Neuronal stem cell (in vitro differentiated cells): ENCODE measurements at places on chromosomes 12 and 14.

DNA sequence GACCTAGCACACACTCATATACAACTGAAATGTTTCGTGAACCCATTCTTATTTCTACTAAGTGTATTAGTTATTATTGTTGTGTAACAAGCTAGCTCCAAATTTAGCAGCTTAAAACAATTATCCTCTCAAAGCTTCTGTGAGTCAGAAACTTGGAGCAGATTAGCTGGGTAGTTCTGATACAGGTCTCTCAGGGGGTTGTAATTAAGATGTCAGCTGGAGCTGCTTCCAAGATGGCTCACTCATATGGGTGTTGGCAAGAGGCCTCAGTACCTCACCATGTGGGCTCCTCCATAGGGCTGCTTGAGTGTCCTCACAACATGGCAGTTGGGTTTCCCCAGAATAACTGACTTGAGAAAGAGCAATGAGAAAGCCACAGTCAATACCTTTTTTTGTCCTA is 9.8 kb downstream of the GPR135 start:
- no peak for DNase-seq

- no peak for DNase-seq
Measured at GRCh38 chr14:35159742-35160409, 37.5 kb downstream of the PRORP start.

- DNase-seq, result no peak
Measured at GRCh38 chr14:26200687-26201086, 397.1 kb downstream of the NOVA1 start.

DNA sequence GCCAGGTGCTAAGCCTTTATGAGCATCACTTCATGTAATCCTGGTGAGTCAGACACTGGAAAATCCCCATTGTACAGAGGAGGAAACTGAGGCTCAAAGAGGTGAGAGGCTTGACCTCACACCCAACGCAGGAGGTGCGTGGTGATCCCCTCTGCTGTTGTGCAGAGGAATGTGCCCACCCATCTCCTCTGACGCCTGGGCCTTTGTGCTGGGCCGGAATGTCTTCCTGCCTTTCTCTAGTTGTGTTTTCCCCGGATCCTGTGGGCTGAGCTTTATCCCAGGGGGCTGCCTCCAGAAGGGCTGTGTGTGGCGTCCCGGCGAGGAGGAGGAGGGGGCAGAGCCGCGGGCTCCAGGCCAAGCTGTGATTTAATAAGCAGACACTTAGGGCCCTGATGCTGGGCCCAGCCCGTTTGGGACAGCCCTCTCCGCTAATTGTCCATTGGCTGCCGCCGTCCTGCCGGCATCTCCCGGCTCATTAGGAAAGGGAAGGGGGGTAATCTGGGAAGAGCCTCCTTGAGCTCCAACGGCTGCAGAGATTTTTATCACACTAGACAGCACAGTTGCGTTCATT is 653.6 kb downstream of the MED13L start:
- peak; percentile 67 for DNase-seq

GRCh38 chr12:110750784-110751461 is 8.2 kb upstream of the PPP1CC start:
- no peak for DNase-seq

GRCh38 chr14:63854330-63854729 is 1.5 kb downstream of the SYNE2 start:
- DNase-seq, result no peak

DNA sequence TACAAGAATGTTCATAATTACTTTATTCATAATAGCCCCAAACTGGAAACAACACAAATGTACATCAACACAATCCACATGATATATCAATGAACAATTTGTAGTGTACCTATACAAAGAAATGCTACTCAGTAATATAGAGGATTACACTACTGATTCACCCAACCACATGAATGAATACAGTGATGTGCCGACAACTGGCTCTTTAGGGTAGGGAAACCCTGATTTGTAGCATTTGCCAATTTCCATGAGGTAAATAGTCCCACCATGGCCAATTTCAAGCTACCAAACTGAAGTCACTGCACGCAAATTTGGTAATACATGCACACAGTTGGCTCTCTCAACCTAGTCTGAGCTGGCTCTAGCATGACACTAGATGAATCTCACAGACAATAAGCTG is 190.4 kb upstream of the KRR1 start:
- DNase-seq, result no peak

DNA sequence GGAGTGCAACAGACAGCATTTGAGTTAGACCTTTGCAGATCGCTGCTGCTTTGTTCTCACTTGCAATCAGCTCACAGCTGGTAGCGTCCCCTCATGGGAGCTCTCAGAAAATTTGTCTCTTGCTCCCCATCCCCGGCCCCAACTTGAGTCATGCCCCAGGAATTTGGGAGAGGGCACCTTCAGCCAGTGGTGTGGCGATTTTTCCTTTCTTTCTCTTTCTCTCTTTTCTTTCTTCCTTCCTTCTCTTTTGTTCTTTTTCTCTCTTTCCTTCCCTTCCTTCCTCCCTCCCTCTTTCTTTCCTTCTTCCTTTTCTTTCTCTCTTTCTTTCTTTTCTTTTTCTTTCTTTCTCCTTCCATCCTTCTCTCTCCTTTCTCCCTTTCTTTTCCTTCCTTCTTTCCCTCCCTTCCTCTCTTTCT is 34.2 kb upstream of the MAP1LC3B2 start:
- no peak for DNase-seq

DNA sequence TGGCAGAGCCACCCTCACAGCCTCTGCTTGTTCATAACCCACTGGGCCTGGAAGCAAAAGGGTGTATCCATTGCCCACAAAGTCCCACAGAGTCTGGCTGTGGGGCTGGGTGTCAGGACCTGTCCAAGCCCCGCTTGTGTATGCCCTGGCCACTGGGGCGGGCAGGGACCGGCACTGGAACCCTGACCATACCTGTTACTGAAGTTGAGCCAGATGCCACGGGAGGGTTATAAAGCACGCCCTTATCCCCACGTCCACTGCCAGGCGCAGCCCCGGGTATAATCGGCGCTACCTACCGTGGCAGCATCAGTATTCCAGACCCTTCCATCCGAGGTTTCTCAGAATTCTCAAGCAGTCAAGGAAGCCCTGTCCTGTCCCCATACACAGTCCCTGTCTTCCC is 40.8 kb downstream of the PHETA1 start:
- DNase-seq, result no peak

DNA sequence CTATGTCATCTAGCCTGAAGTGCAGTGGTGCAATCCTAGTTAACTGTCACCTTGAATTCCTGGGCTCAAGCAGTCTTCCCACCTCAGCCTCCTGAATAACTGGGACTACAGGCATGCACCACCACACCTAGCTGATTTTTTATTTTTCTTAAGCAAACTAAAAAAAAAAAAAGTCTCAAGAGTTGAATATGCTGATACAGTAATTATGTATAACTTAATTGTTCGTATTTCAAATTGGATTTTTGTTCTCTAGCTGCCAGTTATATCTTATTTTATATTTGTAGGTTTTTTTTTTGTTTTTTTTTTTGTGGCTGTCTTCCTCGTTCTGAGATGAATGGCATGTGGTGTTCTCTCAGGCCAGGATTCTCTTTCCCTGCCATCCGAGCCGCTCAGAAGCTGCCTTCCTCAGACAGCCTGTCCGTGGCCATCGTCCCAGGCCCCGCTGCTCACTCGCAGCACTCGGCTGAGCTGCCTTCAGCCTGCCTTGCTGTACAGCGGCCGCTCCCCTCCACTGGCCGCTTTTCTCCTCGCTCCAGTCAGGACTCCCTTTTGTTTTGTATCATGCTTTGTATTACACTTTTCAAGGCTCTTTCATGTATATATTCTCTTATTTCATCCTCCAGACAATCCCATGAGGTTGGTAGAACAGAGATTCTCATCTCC is 53.3 kb downstream of the WDR20 start:
- no peak for DNase-seq

- no peak for DNase-seq
Measured at GRCh38 chr14:61179796-61180398, 101.2 kb downstream of the TMEM30B start.

- DNase-seq, result no peak
Measured at GRCh38 chr14:35133542-35134328, 11.4 kb downstream of the PRORP start.

- DNase-seq, result no peak
Measured at GRCh38 chr12:81079280-81080076, 1.6 kb downstream of the ACSS3 start.

GRCh38 chr14:78162202-78162601 is 8.0 kb upstream of the NRXN3 start:
- DNase-seq, result no peak

- no peak for DNase-seq
Measured at GRCh38 chr12:7162691-7163114, 26.8 kb upstream of the PEX5 start.

- no peak for DNase-seq
Measured at GRCh38 chr12:124385219-124385969, 90.5 kb downstream of the RFLNA start.

GRCh38 chr12:94144781-94145180 is 3.6 kb upstream of the PLXNC1 start:
- no peak for DNase-seq

GRCh38 chr14:59360923-59361794 is 104.0 kb downstream of the GPR135 start:
- DNase-seq, result no peak

DNA sequence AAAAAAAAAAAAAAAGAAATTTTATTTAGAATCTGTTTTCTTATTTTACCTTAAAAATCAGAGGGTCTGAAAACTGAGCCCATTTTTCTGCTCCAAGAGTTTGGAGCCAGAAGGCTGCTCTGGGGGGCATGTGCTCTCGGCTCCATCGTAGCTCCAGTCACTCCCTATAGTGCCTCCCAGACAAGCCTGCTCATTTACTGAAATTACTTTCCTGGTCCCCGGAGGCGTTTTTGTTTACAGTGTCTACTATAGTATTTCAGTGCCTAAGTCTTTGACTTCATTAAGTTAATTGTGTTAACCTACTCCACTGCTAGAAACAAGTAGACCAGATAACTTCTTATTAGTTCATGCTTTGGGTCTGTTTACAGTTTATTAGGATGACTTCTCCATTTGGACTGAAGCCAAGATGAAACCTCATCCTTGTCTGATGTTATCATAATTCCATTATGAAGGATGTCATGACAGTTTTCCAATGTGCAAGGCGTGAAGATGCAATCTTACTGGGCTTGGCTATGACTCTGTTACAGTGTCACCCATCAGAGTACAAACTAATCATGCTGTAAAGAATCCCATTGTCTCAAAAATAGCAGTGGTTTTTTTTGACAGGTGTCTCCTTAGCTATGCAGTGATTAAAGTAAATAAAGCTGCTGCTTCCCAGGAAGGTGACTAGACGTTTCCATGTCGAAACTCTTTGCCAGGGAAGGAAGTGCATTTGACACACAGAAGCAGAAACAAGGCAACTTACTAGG is 182.3 kb downstream of the TMEM132C start:
- no peak for DNase-seq

- DNase-seq, result no peak
Measured at GRCh38 chr14:57408634-57409033, 18.2 kb downstream of the NAA30 start.

- no peak for DNase-seq
Measured at GRCh38 chr12:79761341-79761740, 70.6 kb upstream of the PAWR start.

- DNase-seq, result no peak
Measured at GRCh38 chr12:26971963-26972362, 33.7 kb downstream of the FGFR1OP2 start.

DNA sequence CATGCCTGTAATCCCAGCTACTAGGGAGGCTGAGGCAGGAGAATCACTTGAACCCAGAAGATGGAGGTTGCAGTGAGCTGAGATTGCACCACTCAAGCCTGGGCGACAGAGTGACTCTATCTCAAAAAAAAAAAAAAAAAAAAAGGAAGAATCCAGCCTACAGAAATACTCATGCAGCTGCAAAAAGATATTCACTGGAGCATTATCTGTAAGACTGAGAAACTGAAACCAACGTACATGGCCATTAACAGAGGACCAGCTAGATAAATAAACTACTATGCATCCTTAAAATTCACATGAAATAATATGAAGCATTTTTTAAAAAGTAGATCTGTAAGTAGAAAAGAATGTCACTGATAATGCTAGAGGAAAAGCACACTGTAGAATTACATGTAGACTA is 3.5 kb downstream of the SLC7A7 start:
- no peak for DNase-seq

DNA sequence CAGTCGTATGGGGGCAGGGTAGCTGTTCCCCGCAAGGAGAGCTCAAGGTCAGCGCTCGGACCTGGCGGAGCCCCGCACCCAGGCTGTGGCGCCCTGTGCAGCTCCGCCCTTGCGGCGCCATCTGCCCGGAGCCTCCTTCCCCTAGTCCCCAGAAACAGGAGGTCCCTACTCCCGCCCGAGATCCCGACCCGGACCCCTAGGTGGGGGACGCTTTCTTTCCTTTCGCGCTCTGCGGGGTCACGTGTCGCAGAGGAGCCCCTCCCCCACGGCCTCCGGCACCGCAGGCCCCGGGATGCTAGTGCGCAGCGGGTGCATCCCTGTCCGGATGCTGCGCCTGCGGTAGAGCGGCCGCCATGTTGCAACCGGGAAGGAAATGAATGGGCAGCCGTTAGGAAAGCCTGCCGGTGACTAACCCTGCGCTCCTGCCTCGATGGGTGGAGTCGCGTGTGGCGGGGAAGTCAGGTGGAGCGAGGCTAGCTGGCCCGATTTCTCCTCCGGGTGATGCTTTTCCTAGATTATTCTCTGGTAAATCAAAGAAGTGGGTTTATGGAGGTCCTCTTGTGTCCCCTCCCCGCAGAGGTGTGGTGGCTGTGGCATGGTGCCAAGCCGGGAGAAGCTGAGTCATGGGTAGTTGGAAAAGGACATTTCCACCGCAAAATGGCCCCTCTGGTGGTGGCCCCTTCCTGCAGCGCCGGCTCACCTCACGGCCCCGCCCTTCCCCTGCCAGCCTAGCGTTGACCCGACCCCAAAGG is 804 bp downstream of the GAPDH start:
- DNase-seq, result peak; percentile 71

DNA sequence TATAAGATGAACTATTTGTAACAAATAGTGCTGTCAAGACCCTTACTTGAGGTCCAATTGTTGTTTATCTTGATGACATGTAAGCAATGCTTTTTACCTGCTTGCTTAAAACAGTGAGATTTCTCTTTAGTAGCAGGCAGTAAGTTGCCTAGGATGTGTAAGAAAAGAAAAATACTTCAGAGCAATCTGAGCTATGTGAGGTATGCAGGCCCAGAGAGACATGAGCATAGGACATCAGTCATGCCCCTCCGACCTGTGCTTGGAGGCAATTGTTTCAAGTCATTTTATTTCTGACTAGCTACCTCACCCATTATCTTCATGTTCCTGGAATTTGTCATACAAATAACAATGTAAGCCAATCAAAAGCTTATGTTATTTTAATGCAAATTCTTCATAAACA is 930.6 kb upstream of the FBXO33 start:
- DNase-seq, result peak; percentile 3

GRCh38 chr12:76757694-76758093 is 6.2 kb upstream of the ZDHHC17 start:
- DNase-seq, result no peak

DNA sequence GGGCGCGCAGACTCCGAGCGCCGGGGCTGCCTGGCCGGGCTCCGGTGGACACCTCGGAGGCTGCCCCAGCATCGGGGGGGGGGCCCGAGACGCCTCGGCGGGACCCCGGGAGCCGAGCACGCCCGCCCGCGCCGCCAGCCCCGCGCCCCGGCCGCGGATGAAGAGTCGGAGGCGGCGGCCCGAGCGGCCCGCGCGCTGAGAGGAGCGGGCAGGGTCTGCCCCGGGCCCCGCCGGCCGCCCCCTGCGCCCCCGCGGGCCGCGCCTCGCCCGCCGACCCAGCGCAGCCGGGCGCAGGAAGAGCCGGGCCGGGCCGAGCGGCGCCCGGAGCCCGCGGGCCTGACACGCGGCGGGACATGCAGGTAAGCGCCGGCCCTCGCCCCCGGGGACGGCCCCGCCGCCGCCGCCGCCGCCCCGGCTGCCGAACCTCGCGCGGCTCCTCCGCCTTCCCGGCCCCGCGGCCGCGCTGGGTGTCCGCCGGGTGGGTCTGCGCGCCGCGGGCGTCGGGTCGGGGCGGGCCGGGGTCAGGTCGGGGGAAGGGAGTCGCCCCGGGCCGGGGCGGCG is 63.7 kb downstream of the FBXL14 start:
- DNase-seq, result no peak
